ENCODE measurements at places on chromosomes 5 and 9.

GRCh38 chr5:11925701-11926100 is 21.5 kb upstream of the CTNND2 start:
- no peak for DNase-seq

- no peak for DNase-seq
Observed at GRCh38 chr5:140418862-140419520, 17.4 kb downstream of the ANKHD1 start.

DNA sequence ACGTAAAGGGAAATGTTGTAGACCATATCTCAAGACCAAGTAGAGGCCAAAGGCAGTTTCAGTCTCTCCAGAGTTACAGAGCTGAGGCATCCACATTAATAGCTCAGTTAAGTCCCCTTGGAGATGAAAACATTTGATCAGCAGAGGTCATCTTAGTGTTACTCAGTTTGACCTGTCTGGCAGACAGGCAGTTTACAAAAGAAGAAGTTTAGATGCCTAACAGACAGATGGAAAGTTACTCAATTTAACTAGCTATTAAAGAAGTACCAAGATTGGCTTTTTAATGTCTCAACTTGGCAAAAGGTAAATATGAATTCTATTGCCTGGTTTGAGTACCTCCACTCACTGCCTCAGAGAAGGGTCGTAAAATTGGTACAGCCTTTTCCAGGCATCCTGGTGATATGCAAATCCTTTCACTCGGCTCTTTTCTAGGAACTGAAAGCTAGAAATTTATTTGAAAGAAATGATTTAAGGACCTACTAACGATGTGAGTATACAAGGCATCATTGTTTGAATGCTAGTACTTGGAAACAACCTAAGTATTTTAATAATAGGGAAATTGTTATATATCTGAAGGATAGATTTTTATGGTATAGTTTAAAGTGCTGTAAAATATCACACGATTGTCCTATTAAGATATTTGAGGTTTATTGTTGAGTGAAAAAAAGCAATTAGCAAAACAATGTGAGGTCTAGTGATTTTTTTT is 14.8 kb downstream of the ACO1 start:
- DNase-seq, result no peak

- no peak for DNase-seq
Observed at GRCh38 chr9:99436616-99437015, 214.5 kb downstream of the SEC61B start.

DNA sequence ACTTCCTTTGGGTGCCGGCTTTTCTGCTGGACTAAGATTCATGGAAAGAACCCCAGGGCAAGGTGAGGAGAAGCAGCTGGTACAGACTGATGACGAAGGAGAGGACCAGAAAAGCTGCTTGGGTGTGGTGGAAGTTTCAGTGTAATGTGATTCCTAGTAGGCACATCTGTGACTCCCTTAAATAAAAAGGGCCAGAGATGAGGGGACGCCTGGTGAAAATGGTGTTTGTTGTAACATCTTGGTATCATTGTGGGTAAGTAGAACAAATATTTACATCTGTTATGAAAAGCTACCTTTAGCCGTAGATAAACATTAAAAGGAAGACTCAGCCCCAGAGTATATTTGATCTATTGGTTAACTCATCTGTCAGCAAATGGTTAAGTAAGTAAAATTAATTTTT is 33.8 kb downstream of the OTULINL start:
- no peak for DNase-seq

DNA sequence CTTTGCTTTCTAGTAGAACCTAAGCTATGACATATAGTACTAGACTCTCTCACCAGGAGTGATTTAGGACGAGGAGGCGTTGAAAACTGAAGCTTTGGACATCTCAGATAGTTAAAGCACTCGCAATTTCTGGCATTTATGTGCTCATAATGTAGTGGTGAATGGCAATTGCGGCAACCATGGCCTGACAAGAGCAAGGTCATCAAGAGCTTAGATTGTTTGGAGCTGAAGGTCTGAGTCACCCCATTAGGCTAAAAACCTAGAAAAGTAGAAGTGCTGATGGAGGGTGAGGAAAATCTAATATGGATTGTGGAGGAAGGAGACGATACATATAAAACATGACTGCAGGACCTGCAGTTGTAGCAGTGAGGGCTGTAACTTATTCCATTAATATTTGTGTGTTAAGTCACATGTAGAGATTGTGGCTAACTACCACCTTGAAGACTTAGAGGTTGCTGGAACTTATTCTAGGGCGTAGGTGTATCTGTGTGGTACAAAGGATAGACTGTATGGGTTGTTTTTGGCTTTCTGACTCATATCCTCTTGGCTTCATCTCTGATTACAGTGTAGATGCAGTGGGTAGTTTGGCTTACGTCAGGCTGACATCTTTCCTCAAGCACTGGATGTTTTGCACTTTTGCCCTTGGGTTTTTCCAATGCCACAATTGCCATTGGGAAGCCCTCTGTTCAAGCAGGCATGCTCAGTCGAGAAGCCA is 138.9 kb upstream of the CDKN2B start:
- peak; percentile 58 for DNase-seq

GRCh38 chr9:127390563-127390962 is 6.4 kb upstream of the SLC2A8 start:
- peak; percentile 15 for DNase-seq

DNA sequence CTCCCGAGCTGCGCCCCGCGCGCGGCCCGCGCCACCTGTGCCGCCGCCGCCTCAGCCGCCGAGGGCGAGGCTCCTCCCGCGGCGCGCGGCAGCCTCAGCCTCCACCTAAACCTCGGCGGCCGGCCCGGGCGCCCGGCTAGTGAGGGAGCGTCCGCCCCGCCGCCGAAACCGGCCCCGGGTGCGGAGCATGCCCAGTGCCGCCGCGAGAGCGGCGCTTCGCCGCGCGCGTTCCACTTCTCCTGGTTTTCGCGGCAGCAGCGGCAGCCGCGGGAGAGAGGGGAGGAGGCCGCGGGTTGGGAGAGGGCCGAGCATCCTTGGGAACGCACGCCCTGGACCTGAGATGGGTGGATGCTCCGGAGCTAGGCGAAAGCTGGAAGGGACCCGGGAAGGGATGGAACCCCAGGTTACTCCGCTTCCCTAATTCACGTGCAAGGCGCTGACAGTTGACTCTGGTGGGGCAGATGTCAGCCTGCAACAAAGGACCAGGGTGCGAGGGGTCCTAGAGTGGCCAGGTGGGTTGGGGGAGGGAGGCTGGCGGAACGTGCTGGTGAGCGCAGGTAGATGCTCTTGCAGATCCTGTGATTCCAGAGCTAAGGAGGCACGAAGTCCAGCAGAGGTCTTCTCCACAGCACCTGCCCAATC is at the start of gene CTNND2:
CTNND2 (minus strand) TSS at position 182 of the 642 bp plus-strand sequence. CDS start 593 bp downstream, outside the sequence.
- peak; percentile 1 for DNase-seq

- DNase-seq, result no peak
Observed at GRCh38 chr5:34059977-34060376, 17.0 kb upstream of the C1QTNF3 start.

DNA sequence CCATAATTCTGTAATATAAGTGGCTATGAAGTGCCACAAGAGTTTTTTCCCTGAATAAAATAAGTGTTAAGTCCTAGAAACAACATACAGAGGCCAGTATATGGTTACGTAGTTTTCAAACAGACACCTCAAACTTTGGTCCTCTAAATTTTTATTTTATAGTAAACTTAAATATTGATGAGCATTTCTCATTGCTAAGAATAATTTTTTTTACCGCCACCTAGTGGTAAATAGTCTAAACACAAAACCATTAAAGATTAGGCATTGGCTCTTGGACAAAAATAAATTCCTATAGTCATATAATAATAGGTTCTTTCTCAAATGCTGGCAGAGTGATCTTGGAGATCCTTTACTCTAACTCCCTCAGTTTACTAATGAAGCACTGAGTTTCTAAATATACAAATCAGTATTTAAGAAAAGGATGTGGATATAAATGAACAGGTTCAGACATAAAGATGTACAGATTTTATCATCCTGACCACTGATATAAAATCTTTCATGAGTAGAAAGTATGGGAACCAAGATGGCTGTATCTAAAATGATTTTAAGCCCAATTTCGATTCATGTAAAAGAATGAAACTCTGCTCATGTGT is 136.2 kb downstream of the FANCC start:
- DNase-seq, result no peak

DNA sequence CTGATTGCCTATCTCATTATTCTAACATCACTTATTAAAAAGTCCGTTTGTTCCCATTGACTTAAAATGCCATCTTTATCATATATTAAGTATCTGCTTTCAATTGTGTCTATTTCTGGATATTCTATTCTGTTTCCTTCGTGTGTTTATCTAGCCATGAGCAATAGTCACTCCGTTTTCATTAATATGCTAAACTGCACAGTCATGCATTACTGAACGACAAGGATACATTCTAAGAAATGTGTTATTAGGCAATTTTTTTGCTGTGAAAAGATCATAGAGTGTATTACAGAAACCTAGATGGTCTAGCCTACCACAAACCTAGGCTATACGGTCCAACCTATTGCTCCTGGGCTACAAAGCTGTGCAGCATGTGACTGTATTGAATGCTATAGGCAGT is 482.9 kb downstream of the IRX1 start:
- DNase-seq, result no peak

GRCh38 chr5:20087299-20087698 is 99.3 kb upstream of the CDH18 start:
- DNase-seq, result no peak

DNA sequence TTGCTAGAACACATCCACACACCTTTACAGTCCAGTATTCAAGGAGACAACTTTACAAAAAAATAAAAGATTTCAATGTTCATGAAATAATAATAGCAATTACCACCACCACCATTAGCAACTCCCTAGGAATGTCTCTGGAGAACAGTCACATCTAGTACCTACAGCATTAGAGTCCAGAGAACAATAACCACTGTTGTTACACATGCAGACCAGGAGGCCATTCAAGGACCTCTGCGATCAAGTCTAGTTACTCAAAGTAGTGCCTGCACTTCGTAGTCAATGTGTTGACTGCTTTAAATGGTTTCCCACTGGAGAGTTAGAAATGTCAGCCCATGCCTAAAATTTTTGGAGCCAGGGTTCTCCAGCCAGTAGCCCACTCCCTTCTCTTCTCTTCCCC is 244.4 kb downstream of the DEPDC1B start:
- no peak for DNase-seq

- no peak for DNase-seq
Observed at GRCh38 chr9:120711354-120711753, 2.9 kb downstream of the MEGF9 start.
